HT1080 (cell line): ENCODE measurements at places on chromosomes 12 and 14. TPM values are rescaled to one million over a fixed set of nuclear protein-coding genes. Genes with fewer than 3 reads are reported as not detected.
A peak's percentile ranks its signal among the peaks of the same experiment; 100 is the strongest.

KLHL42 gene
- total RNA-seq: 35.2 and 48.3 TPM in 2 replicates

GALNT16 gene
- 7.8 and 12.6 TPM in 2 replicates for total RNA-seq

DNA sequence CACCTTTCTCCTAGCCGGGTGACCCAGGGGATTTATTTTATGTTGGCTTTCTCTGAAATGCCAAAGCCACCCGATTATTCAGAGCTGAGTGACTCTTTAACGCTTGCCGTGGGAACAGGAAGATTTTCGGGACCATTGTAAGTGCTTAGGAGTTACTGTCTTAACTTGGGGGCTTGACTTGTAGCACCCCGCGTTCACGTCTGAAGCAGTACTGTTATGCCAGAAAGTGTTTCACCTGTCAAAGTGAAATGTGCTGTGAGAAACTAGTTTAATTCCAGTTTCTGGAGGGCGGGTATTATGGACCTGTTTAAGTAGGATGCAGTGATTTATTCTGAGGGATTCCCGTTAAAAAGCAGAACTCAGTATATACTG lies 218 bp downstream of the LYSET start:
- DNase-seq: no peak

DNA sequence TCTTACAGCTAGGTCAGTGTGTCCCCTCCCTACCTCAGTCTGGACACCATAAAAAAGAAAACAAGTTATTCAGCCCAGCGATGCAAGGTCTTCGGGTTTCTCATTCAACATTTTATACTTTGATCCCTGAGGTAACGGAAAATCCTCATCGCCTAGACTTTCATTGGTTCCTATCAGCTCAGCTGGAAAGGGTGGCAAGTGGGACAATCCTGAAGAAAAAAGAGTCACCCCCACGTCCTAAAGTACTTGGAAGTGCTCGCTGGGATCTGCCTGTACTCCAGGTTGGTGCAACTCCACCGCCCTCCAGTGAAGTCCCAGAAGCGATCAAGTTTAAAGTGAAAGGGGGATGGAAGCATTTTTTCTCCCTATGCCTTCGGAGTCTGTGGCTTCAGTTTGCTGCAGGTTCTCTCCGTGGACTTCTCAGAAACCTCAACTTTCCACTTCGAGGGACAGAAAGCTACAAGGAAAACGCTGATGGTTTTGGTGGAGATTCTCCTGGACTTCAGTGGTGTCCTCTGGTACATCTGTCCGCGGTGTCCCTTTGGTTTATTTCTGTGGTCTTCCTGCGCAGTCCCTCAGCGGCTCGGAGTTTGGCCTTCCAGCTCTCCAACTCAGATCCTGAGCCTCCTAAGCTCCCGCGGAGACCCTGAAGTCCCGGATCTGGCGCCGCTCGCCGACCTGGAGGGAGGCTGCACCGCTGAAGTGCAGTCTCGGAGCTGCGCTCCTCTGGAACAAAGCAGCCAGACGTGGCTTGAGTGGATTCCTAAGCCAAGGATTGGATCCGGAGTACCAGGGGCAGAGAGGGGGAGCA lies 1.8 kb upstream of the LRFN5 start:
- DNase-seq: no peak

GRCh38 chr12:132500142-132500855 lies 10.3 kb downstream of the FBRSL1 start:
- no peak for DNase-seq

DNA sequence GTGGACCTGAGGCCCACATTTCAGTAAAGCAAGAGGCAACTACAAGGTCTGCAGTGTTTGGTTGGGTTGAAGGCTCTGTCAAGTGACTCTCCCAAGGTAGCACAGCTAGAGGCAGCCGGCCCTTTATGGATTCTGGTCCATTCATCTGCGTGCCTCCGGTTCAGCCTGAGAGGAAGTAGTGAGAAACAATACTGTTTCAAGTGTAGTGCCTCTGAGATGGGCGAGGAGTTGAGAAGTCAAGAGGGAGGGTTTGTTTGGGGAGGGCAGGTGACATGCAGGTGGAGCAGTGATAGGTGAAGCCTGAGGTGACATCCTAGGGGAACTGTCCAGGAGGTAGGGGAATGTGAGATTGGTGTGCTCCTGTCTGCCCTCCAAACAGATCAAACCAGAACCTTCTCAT lies 933.5 kb downstream of the VRK1 start:
- DNase-seq: no peak

DNA sequence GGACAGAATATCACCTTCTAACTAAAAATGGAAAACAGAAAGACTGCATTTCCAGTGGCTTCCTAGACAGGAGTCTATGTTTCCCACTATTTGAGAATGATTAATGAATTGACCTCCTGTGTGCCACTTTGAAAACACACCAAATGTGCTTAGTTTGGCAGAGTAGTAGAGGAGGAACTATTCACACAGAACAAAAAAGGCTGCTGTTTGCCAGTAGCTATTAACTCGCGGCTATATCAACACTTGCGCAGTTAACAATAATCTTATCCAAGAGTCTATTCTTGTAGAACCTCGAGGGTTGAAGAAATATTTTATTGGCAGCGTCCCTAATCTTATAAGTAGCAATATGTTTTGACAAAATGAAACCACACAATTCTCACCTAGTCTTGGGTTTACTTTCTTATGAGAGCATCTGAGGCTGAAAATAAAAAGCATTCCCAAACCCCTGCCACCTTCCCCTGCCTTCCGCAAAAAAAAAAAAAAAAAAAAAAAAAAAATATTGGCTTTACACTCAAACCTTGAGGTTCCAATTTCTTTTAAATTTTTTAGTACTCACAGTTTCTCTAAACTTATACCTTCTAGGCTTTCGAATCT lies 127.3 kb upstream of the FLRT2 start:
- no peak for DNase-seq

DNA sequence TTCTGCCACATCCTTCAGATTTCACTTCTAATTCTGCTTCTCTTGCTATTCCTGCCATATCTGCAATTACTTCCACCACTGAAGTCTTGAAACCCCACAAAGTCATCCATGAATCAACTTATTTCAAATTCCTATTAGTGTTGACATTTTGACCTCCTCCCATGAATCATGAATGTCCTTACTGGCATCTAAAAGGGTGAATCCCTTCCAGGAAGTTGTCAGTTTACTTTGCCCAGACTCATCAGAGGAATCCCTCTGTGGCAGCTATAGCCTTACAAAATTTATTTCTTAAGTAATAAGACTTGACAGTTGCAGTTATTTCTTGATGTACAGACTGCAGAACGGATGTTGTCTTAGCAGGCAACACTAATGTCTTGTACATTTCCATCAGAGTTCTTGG lies 162.9 kb downstream of the PCNX1 start:
- peak; percentile 72 for DNase-seq
